ENCODE measurements at places on chromosomes 2 and 18. TPM values are rescaled to one million over a fixed set of nuclear protein-coding genes. Genes with fewer than 3 reads are reported as not detected.

The KRTCAP3 gene
- total RNA-seq: 2.2 TPM

The ZNF407 gene
- total RNA-seq: 10.3 TPM

The UGT1A1 gene
- total RNA-seq: not detected

GRCh38 chr2:46936566-46936965 is 21.0 kb upstream of the MCFD2 start:
- H3K36me3 ChIP-seq: no peaks in the 10 kb centered on the region
- H3K27me3 ChIP-seq: no peaks in the 10 kb centered on the region
- no peak overlapping the region for H3K4me3 ChIP-seq
- H3K27ac ChIP-seq: no peak overlapping the region

GRCh38 chr2:75138528-75138927 is 60.8 kb downstream of the TACR1 start:
- H3K4me1 ChIP-seq: no peaks in the 10 kb centered on the region
- no peak for DNase-seq
- H3K27me3 ChIP-seq: no peaks in the 10 kb centered on the region
- H3K36me3 ChIP-seq: no peaks in the 10 kb centered on the region
- no peak overlapping the region for H3K27ac ChIP-seq

DNA sequence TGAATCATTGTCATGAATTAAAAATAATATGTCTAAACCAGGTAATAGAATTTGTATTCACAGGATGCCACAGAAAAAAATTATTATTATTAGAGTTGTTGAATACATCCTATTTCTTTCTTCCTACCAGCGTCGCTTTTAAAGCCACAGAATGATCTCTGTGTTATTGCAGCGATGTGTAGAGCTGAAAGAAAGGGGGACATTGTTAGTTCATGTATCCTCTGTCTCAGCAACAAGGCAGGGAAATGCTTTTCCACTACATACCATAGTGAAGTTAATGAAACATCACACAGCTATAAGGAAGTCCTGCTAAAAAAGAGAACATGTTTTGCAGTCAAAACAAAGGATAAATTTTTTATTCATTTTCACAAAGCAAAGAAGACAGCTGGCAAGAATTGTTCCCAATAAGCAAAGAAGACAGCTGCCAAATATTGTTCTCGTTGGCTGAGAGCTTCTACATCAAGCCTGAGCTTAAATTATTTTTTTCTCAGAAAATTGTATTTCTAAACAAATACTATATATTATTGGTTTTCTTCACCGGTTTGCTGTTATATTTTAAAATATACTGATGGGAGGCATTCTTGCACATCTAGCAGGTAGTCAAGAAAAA is 1234.4 kb downstream of the SUCLG1 start:
- no peak for DNase-seq
- no peak overlapping the region for H3K27ac ChIP-seq
- no peak overlapping the region for H3K4me3 ChIP-seq
- no peaks in the 10 kb centered on the region for H3K36me3 ChIP-seq

All from GM12878 (cell line).